Regular cardiac myocyte (primary cell): ENCODE measurements at places on chromosomes 5 and 9. TPM values are rescaled to one million over a fixed set of nuclear protein-coding genes. Genes with fewer than 3 reads are reported as not detected.

ADRB2 gene
- 0.56 and 1.5 TPM in 2 replicates for total RNA-seq

GPRIN1 gene
- total RNA-seq: 1.7 and 6.1 TPM in 2 replicates

CFAP157 gene
- 0.28 TPM in 1 of 2 replicates, not detected in the other for total RNA-seq

LCN1 gene
- under 0.01 TPM in 1 of 2 replicates, not detected in the other for total RNA-seq

MYOZ3 gene
- 0.38 and 0.85 TPM in 2 replicates for total RNA-seq

UBE2B gene
- total RNA-seq: 16.1 and 31.2 TPM in 2 replicates

FGD3 gene
- total RNA-seq: not detected in 2 replicates

PCAT7 gene
- not detected in 2 replicates for total RNA-seq

FAM169A gene
- total RNA-seq: 0.19 and 0.28 TPM in 2 replicates

C1QTNF3 gene
- total RNA-seq: 0.19 and 0.85 TPM in 2 replicates

IRX2 gene
- 0.38 and 0.56 TPM in 2 replicates for total RNA-seq

SHC3 gene
- total RNA-seq: 17.8 and 22.3 TPM in 2 replicates

DAB2 gene
- 34.1 and 113 TPM in 2 replicates for total RNA-seq

CDH9 gene
- total RNA-seq: not detected in 2 replicates

CCL27 gene
- not detected in 2 replicates for total RNA-seq

THBS4 gene
- total RNA-seq: 0.38 and 1.1 TPM in 2 replicates

IL3 gene
- not detected in 2 replicates for total RNA-seq

BTNL3 gene
- not detected in 2 replicates for total RNA-seq
